NCI-H2081 (cell line): ENCODE measurements at places on chromosomes 6 and 20.

DNA sequence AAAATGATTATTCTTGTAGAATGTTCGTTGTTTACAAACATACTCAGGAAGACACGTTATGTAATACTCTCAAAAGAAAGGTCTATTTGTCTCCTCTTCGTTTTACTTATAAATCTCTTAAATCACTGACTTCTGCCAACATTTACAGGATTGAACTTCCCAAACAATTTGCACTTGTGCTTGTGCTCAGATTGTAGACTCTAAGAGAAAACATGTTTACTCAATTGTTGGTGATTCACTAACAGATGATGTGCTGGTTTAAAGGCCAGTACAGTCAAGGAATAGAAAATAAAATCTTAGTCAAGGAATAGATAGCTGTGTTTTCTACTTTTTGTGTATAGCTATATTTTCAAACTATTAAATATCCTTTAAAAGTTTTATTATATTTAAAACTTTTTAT is 172.8 kb downstream of the GJA1 start:
- DNase-seq = no peak

GRCh38 chr6:17470938-17471327 is 77.5 kb downstream of the CAP2 start:
- DNase-seq = no peak

DNA sequence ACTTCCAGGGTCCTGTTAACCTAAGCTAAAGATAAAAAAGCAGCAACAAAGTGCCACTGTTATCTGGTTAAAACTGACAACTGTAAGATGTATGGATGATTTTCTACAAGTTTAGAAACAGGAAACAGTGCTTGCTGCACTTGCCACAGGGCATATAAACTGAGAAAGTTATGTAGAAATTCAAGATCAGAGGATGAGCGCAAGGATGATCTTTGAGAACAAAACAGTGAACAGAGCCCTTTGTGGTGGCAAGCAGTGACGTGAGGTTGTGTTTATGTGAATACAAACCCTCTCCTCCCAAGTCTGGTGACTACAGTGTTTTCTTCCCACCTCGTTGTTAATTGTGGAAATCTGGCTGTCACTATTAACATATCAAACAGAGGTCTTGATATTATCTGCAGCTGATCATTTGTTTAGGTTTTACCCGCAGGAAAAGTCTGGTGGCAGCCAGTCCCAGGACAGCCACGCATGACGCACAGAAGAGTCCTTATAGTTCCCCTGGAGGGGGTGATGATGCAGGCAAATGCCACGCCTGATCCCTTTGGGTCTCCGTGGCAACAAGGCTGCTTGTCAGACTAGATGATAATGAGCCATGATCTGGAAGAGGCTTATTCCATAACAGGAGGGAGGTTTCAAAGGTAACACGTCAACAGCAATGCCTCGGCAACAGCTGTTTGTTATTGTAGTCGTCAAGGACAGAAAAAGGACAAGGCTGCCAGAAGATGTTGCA is 43.1 kb upstream of the TNFAIP3 start:
- DNase-seq = no peak

GRCh38 chr20:33028875-33029274 is 2.6 kb upstream of the BPIFB6 start:
- no peak for DNase-seq

DNA sequence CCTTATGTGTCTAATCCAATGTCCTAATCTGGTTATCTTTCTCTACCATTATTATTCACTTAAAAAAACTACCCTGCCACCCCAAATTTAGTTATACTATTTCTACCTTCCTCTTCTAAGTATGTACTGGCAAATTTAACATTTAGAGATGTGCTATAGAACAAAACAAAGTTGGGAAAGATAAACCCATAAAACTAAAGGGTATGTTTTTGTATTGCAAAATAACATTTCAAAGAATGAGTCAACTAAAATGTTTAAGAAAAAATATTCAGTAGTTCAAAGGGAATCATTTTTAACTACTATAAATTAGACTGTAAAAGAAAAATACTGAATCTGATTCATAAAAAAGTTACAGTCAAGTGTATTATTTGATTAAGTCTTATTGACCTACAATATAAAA is 103.0 kb downstream of the LMBRD1 start:
- DNase-seq = no peak

- no peak for DNase-seq
Observed at GRCh38 chr6:121338956-121339355, 4.7 kb upstream of the TBC1D32 start.

- DNase-seq = no peak
Observed at GRCh38 chr6:6588064-6588923, at the start of gene LY86. TSS of gene LY86 (plus strand) at chr6:6588720. CDS start at chr6:6588735, 15 bp downstream.

- no peak for DNase-seq
Observed at GRCh38 chr6:158863646-158864045, 44.5 kb upstream of the EZR start.

GRCh38 chr6:133248241-133249001 is 7.3 kb downstream of the EYA4 start:
- no peak for DNase-seq

- no peak for DNase-seq
Observed at GRCh38 chr20:2800521-2801285, at the start of gene CPXM1. TSS of gene CPXM1 (minus strand) at chr20:2800627. CDS start at chr20:2800572, 55 bp downstream.

DNA sequence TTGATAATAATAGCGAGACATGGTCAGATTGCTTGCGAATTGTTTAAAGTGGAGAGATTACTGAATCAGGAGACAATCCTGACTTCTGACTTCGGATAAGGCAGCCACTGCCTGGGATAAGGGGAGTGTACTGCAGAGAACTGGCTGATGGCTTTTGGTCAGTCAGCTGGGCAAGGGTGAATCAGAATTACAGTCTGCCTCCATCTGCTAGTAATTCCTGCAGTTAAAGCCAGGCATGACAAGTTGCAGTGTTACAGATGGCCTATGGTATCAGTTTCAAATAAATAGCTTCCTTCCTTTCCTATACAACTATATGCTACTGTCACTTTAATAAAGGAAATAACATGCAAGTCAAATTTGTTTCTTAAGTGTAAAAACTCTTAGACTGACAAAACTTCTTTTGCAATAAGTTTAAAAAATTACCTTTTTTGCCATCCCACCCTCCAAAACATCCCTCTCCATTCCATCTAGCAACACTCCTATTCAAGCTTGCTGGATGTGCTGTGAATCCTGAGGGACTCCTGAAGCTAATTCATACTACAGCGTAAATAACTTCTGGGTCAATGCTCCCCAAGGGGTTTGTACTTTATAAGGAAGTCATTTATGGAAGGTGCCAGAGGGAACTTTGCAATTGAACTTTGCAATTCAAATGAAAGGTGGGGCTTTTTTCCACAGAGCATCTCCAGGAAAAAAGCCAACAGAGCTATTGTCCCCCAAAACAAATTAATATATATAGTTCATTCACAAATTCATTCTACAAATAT is 245.2 kb downstream of the ADGRB3 start:
- DNase-seq = no peak
